ENCODE measurements at places on chromosomes 2 and 18.

DNA sequence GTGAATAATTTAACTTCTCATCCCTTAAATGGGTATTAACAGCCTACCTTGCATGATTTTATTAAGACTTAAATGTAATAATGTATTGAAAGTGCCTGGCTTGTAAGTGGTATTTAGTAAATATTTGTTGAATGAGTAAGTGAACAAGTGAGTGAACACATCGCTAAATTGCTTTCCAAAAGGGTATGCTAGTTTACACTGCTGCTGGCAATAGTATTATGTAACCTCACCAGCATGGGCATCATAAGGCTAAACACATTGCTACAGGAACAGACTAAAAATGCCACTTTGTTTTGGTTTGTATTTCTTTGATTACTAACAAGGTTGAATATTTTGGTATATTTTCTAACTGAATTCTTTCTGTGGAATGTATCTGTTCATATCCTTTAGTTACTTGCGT lies 9.8 kb downstream of the WDR43 start:
- DNase-seq: no peak

- DNase-seq: peak; percentile 54
These were observed 87.0 kb downstream of the ALPK2 start for GRCh38 chr18:58541789-58542425.

DNA sequence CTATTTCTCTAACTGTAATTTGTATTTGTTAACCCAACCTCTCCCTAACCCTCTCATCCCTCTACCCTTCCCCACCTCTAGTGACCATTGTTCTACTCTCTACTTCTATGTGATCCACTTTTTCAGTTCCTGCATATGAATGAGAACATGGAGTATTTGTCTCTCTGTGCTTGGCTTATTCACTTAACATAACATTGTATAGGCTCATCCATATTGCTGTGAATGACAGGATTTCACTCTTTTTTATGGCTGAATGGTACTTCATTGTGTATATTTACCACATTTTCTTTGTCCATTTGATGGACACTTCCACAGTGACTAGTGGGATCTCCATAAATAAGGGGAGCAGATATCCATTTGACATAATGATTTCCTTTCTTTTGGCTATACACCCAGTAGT lies 103.7 kb downstream of the PLEKHM3 start:
- DNase-seq: no peak

DNA sequence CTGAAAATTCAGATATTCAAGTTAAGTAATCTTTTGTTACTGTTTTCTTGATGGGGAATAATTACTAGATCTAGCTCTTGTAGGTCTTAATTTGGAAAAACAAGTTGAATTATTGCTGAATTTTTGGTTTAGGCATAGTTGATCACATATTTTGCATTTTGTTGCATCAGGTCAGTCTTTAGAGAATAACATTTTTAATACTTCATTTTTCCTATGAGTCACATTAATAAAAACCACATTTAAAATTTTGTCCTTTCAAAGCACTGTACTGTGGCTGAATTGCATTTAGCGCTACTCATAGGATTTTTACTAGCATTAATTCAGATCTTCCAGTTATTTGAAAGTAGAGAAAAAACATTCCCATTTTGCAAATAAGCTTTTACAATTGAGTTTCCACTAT lies 23.2 kb downstream of the MAP4K4 start:
- DNase-seq: no peak

DNA sequence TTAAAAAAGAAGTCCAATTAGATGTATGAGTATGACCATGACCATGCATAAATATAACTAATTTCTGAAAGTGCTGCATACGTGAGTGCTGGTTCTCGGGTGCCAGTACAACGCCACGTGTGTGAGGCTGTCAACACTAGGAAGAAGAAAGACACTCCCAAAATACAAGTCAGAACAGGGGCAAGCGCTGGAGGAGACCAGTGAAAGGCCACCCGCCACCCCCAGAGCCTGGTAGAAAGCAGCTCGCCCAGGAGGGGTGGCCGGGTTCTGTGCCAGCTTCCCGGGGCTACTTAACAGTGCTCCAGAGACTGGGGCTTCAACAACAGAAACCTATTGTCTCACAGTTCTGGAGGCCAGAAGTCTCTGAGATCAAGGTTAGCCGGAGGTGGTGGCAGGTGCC lies 147.6 kb downstream of the RTP5 start:
- no peak for DNase-seq

GRCh38 chr18:74006143-74006542 lies 141.5 kb downstream of the FBXO15 start:
- no peak for DNase-seq

- no peak for DNase-seq
These were observed 20.6 kb downstream of the STPG4 start for GRCh38 chr2:47134386-47135090.

DNA sequence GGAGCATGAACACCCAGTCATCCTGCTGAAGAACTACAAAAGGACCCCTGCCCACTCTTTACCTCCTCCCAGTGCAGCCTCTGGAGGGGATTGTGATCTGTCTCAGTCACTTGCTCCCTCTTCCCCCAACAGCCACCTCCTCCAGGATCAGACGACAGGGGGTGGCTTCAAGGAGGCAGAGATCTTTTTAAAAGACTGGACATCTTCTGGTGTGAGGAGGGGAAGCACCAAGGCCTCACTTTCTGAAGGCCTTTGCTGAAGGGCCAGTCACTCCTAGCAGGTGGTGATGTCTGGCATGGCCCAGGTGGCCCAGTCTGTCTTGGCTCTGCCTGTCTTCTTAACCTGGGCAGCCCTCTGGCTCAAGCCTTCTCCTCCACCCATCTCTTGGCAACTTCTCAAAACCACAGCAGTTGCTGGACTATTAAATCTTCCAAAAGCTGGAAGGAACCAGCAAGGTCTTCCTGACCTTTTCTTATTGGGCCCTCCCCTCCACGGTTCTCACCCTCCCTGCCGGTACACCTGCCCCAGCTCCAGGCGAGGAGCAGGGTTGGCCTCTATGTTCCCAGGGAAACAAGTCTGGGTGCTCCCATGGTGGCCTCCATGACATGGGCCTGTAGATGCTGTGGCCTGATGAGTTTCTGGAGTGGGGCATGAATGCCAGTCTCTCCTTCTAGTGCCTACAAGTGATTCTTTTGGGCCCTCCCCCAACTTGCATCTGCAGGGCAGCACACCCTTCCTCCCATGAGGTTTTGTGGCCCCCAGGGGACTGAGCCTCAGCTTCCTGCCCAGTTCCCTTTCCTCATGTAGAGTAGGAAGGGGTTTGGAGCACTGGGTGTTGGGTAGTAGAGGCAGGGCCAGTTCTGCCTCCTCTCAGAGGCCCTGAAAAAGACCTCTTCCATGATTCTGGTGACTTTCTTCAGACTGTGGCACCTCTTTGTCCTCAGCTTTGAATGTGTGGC lies 5.0 kb upstream of the ATP6V1B1 start:
- no peak for DNase-seq

DNA sequence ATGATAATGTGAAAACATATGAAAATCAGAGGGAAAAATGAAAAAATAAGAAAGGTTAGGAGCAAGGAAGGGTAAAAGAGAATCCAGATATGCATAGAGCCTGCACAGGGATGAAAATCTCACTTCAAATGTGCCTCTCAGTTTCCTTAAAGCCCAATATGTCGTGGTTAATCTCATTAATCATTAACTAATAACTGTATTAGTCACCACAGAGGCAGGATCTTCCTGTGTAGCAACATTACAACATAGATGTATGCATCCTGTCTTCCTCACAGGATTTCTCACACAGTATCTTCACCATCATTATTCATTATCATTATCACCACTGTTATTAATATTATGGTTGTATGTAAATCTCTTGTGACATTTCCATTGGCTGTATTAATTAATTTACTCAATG lies 361.2 kb upstream of the SOX11 start:
- DNase-seq: no peak
